Occipital lobe (tissue), 3 donors: ENCODE measurements at places on chromosomes 5 and 9. TPM values are rescaled to one million over a fixed set of nuclear protein-coding genes. Genes with fewer than 3 reads are reported as not detected.

DNA sequence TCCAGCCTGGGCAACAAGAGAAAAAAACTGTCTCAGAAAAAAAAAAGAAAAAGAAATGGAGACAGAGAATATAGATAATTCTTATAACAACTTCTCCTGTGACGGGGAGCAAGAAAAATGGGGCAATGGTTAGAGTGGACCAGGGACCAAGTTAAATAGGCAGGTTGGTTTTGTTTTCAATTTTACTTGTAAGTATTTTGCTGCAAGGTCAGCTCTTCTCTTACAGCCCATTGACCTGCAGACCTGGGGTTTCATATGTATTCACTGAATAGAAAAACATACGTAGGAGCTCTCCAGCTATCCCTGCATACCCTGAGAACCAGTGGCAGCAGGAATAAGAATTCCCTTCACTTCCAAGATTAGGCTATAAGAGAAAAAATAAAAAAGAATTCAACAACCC lies 29.2 kb upstream of the IL13 start:
- no peak for DNase-seq

DNA sequence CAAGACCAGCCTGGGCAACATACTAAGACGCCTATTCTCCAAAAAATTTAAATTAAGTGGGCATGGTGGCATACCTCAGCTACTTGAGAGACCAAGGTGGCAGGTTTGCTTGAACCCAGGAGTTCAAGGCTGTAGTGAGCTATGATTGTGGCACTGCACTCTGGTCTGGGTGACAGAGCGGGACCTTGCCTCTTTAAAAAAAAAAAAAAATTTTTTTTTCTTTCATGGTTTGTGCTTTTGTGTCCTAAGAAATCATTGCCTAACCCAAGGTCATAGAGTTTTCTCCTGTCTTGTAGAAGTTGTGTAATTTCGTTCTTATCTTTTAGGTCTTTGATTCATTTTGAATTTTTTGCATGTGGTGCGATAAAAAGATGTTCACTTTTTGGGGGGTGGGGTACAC lies 12.3 kb downstream of the GPBP1 start:
- DNase-seq: no peak

Gene HAVCR2
- 7.0 TPM for total RNA-seq

Gene ITGA1
- total RNA-seq: 7.2 TPM

Gene DCTN4
- total RNA-seq: 96.2 TPM

Gene SGCD
- 7.5 TPM for total RNA-seq
